ENCODE measurements at places on chromosomes 11 and 22.

DNA sequence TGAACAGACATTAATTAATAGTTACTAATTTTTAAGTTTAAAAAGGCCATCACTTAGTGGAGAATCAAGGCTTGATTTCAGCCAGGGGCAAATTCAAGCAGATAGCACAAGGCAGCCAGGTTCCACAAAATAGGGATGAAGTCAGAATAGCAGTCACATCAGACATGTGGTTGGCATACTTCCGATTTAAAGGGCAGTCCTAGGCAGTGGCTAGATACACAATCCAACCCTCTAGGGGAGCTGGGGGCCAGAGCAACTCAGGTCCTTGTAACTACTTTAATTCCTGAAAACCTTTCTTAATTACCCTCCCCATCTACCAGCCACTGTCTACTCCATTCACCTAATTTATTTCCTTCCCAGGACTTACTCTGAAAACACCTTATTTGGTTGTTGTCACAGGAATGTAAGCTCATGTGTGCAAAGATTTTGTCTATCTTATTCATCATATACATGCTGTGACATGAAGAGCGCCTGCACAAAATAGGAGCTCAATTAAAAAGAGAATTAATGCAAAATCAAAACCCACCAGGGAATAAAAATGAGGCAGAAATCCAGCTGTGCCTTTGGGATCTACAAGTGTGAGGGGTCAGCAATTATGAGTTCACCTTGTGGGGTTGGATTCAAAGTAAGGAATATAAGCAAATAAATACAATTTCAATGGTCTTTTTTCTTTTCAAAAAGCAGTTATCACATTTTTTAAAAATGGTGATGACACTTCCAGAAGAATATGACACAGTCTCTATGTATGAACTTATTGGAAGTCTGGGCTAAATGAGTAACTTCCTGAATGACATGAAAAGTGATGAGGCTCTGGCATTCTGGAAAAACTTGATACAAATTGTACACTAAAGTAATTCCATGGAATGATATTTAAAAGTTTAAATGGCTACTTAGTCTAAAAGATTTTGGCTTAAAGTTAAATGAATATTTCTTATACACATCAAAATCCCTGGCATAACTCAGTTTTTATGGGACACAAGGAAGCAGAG, 53.8 kb downstream of the COPB1 start:
- DNase-seq = no peak

DNA sequence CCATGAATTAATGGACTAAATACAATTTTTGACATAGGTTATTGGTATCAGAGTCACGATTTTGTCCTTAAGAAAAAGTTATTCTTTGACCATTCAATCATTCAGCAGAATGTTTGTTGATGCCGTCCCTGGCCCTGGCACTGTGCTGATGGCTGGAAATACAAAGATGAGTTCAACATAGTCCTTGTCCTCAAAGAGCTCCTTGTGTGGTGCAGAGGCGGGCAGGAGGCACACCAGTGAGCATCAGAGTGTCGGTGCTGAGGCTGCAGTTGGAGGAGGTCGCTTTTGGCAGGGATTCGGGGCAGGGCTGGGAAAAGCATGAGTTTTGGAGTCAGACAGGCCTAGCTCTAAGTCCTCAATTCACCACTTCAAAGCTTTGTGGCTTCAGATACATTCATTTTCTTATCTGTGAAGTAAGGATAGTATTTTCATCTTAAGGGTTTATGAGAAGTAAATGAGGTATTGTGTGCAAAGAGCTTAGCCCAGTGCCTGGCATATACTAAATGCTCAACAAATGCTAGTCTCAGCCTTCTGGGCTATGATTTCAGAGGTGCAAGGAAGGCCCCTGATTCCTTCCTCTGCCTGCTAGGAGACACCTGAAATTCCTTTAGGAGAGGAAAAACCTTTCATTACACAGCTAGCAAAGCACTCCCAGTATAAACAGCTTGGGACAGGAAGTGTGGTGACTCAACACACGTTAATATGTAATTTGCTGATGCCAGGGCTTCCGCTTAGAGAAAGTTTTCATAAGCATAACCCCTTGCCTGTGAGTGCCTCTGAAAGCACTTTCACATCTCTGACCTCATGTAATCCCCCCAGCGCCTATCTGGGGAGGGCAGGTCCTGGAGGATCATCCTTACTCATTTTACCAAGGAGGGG, 113.8 kb downstream of the NECTIN1 start:
- no peak for DNase-seq

GRCh38 chr11:45304992-45305335, 18.8 kb upstream of the SYT13 start:
- DNase-seq = no peak

DNA sequence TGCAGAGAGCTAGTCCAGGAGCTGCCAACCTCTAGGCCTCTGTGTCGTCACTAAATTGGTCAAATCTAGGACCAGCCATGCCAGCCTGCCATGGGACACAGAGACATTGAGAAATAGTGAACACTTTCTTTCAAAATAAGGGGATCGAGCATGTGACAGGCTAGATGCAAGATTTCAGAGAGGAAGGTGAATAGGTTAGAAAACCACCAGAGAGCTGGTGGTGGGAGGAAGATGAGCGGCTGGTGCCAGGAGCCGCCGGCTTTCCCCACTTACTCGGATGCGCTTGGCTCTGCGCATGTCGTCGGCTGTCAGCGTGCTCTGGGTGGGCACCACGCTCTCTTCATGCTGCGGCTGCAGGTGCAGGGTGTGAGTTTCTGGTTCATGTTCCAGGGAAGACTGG, 35.4 kb upstream of the NFRKB start:
- no peak for DNase-seq

DNA sequence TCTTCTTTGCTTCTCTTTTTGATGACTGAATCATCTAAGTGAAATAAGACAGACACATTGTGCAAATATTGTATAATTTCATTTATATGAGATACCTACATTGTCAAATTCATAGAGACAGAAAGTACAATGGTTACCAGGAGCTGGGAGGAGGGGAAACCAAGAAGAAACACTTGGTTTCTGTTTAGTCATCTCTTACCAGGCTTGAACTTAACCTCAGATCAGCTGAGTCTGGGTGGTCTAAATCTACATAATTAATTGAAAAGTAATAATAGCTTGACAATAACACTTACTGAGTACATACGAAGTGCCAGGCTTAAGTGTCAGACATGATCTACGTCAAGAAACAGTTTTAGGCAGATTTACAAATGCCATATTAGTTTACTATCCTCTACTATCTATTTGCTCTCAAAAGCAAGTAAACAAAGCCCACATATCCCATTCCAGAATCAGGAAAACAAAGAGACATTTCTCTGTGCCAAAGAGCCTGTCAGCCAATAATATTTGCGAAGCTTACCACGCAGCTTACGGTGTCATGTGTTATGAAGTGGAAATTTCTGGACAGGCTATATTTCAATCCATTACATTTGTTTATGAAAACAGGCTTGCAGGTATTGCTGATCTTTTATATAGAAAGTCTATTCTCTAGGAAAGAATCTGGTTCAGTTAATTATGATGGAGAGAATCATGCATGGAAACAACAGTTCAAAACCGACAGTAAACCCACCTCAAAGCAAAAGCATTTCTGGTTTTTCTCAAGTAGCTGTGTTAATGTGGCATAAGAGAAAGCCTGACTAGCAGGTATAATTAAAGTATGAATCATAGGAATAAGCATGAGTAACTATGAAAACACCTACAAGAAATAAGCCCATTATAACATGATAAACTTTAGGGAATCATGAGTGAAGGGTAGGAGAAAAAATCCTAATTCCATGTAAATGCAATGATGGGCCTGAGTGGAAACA, 2.7 kb upstream of the ARHGAP42 start:
- DNase-seq = no peak

Data from stimulated activated CD8-positive, alpha-beta memory T cell treated with anti-CD3 and anti-CD28 coated beads, Interleukin-12 subunit alpha, Interleukin-12 subunit beta, amount 100 ng/mL, for 4 hours (primary cell).